Body of pancreas (tissue), 4 donors: ENCODE measurements at places on chromosomes 1 and 21. TPM values are rescaled to one million over a fixed set of nuclear protein-coding genes. Genes with fewer than 3 reads are reported as not detected.

The TIE1 gene
- total RNA-seq, result 14.0 TPM

The VWA5B1 gene
- not detected for total RNA-seq

The CD1B gene
- not detected for total RNA-seq

The NT5C1A gene
- 3.1 TPM for total RNA-seq

The TRIM67 gene
- total RNA-seq, result not detected

The DIRAS3 gene
- total RNA-seq, result 5.3 TPM

The CALML6 gene
- 1.0 TPM for total RNA-seq

The DNAJC28 gene
- 2.3 TPM for total RNA-seq

The FAM72C gene
- 0.52 TPM for total RNA-seq

The PTCH2 gene
- 0.26 TPM for total RNA-seq

The KRTAP19-3 gene
- not detected for total RNA-seq

The RSPH1 gene
- 1.6 TPM for total RNA-seq

The FCRL4 gene
- not detected for total RNA-seq

The APCS gene
- 4.2 TPM for total RNA-seq

The PEAR1 gene
- total RNA-seq, result 7.6 TPM

The ST6GALNAC3 gene
- 2.3 TPM for total RNA-seq

The C1orf141 gene
- not detected for total RNA-seq

The LCK gene
- total RNA-seq, result not detected

The POU2F1 gene
- total RNA-seq, result 13.5 TPM

The CD1E gene
- 0.78 TPM for total RNA-seq

The ADORA3 gene
- 1.6 TPM for total RNA-seq

The S100A7 gene
- total RNA-seq, result not detected
